Foreskin keratinocyte (primary cell): ENCODE measurements at places on chromosomes 12 and 14.

- no peak for DNase-seq
Measured at GRCh38 chr12:114735680-114736374, 51.9 kb upstream of the TBX3 start.

DNA sequence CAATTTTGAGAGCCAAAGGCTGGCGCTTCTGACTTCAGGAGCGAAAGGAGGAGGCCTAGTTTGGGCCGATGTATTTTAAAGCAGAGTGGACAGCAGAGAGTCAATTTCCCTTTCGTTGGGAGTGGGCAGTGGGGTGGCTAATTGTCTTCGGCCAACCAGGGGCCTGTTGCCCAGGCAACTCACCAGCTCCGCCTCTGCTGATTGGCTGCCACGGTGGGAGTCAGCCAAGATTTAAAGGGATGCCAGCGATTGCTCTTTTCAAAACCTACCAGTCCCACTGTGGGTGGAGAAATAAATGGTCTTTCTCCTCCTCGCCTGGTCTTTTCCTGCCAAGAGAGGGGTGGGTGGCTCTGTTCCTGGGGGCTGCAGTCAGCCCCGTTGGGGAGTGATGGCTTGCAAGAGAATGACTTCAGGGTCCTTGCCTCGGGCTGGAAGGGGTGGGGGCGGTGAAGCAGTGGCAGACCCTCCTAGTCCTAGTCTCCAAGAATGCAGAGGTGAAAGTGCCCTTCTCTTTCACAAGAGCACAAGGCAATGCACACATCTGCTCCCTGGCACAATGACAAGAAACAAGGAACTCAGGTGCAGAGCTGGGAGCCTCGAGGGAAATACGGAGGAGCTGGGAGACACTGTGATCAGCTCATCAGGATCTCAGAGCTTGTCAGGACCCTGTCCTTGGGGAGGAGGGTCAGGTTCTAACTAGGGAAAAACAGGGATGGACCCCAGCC is 37.7 kb downstream of the RASAL1 start:
- DNase-seq = no peak

- DNase-seq = no peak
Measured at GRCh38 chr12:124497039-124497438, 70.4 kb downstream of the NCOR2 start.

DNA sequence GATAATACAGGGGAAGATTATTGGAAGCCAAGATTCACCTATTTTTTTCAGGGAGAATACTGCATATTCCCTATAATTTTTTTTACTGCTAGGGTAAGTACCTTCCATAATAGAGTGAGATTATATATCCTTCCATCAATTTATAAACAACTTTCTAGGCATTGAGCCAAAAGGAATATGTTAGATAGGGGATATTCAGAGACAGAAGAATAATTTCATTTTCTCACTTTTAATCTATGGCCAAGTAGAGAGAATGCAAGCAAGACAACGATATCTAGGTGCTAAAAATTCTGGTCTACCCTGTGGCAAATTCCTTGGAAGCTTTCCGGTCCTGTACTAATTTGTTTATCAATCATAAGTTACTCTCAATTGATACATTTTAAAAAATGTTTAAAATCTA is 69.7 kb upstream of the STAC3 start:
- no peak for DNase-seq

- DNase-seq = no peak
Measured at GRCh38 chr14:31960039-31960438, 117.1 kb upstream of the ARHGAP5 start.

DNA sequence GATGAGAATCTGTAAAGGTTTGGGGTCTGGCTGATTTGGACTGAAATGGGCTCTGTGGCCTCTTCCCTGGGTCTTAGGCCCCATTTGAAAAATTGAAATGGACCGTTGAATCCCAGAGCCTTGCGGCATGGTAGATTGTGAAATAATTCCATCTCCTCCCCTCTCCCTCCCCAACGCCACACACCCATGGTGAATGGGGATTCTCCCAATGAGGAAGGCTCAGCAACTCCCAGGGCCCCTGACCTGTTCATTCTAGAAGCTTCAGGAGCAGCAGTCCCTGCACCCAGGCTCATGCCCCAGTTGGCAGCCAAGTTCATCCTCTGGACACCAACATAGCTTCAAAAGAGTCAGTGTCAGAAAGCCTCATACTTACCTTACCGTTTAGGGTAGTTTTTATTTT is 217.4 kb downstream of the ZFP36L1 start:
- DNase-seq = no peak
